ENCODE measurements at places on chromosomes 6 and 20.

GRCh38 chr20:25221592-25222460, 26.1 kb upstream of the PYGB start:
- no peak for DNase-seq

DNA sequence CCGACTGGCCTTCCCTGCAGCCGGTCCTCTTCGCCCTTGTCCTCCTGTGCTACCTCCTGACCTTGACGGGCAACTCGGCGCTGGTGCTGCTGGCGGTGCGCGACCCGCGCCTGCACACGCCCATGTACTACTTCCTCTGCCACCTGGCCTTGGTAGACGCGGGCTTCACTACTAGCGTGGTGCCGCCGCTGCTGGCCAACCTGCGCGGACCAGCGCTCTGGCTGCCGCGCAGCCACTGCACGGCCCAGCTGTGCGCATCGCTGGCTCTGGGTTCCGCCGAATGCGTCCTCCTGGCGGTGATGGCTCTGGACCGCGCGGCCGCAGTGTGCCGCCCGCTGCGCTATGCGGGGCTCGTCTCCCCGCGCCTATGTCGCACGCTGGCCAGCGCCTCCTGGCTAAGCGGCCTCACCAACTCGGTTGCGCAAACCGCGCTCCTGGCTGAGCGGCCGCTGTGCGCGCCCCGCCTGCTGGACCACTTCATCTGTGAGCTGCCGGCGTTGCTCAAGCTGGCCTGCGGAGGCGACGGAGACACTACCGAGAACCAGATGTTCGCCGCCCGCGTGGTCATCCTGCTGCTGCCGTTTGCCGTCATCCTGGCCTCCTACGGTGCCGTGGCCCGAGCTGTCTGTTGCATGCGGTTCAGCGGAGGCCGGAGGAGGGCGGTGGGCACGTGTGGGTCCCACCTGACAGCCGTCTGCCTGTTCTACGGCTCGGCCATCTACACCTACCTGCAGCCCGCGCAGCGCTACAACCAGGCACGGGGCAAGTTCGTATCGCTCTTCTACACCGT, 6.1 kb downstream of the UBD start:
- DNase-seq = no peak

GRCh38 chr6:134063121-134063965, 10.9 kb upstream of the SLC2A12 start:
- DNase-seq = no peak

- no peak for DNase-seq
Observed at GRCh38 chr6:104506429-104506828, 353.3 kb downstream of the HACE1 start.

DNA sequence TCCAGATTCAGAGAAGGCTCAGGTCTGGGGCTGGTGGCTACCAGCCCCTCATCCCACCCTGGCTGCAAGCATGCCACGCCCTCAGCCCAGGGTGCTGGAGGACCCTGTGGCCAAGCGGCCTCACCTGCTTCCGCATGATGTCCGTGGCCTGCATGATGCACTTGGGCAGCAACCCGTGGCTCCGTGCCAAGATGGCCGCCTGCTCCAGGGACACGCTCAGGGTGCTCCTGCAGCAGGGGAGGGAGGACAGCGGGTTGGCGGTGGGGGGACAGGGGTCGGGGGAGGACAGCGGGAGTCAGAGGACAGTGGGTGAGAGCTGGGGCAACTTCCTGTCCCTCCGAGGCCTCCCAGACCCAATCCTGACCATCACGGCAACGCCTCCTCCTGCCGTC, 200.1 kb downstream of the PREX1 start:
- no peak for DNase-seq

DNA sequence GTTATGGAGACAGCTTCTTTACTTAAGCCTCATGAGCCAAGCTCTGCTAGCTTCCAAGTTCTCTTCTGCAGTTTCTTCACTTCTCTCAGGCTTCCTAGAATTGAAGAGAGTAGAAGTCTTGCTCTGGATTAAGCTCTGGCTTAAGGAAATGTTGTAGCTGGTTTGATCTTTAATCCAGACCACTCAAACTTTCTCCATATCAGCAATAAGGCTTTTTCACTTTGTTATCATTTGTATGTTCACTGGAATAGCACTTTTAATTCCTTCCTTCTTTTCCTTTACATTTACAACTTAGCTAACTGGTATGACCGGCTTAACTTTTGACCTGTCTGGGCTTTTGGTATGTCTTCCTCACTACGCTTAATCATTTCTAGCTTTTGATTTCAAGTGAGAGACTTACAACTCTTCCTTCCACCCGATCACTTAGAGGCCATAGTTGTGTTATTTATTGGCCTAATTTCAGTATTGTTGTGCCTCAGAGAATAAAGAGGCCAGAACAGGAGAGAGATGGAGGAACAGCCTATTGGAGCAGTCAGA, 236.6 kb upstream of the BMP2 start:
- no peak for DNase-seq

GRCh38 chr20:53091789-53092188, 119.6 kb downstream of the TSHZ2 start:
- no peak for DNase-seq

GRCh38 chr20:23541776-23542175, 26.5 kb downstream of the CST9L start:
- no peak for DNase-seq

DNA sequence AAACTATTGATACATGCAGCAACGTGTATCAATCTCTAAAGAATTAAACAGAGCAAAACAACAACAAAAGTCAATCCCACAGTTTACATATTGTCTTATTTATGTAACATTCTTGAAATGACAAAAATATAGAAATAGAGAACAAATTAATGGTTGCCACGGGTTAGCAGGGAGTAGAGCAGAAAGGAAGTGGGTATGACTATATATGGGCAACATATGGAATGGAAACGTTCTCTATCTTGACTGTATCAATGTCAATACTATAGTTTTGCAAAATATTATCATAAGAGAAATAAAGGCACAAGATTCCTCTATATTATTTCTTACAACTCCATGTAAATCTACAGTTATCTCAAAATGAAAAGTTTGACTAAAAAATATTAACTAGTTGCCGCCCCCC, 12.8 kb downstream of the AK9 start:
- no peak for DNase-seq

DNA sequence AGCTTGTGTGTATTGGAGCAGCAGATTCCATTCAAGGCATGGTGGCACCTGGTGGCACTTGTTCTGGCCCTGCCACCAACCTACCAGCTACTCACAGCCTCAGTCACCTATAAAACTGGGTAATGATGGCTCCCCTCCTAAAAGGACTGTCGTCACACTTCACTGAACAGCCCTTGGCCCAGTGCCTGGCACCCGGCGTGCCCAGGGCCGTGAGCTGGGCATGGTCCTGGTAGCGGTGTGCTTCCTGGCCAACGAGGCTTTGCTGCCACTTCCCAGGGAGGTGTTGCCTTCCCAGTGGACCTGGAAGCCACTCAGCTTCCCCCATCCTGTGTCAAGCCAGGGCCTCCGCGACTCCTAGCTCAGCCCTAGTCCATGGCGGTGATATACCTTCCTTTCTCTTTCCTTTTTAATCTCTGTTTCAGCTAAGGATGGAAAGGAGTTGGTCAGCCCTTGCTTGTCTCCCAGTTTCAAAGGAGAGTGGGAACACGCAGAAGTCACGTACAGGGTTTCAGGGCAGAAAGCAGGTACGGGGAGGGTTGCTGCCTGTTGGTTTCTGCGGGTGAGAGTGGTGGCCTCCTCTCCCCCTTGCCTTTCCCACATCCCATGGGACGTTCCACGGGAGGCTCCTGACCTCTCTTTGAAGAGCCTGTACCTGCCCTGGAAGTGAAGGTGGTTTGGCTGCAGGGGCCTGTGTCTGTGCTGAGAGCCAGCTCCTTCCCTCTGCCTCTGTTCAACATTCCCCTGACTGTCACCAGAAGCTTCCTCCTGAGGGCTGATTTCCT, 25.5 kb downstream of the ENTPD6 start:
- DNase-seq = no peak

DNA sequence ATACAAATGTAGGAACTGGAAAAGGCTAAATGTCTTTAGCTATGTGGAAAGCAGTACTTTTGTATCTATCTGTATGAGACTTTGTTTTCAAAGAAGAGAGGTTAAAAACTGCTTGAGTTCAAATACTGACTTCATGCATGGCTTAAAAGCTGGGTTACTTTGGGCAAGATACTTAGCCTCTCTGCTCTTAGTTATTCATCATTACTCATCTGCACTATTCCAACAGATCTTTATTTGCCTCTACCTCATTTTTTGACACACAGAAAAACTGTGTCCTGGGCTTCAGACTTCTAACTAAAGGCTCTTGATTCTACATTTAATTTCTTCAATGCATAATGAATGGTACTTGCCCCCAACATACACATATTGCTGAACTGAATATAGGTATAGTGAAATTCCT, 114.8 kb downstream of the DST start:
- no peak for DNase-seq

DNA sequence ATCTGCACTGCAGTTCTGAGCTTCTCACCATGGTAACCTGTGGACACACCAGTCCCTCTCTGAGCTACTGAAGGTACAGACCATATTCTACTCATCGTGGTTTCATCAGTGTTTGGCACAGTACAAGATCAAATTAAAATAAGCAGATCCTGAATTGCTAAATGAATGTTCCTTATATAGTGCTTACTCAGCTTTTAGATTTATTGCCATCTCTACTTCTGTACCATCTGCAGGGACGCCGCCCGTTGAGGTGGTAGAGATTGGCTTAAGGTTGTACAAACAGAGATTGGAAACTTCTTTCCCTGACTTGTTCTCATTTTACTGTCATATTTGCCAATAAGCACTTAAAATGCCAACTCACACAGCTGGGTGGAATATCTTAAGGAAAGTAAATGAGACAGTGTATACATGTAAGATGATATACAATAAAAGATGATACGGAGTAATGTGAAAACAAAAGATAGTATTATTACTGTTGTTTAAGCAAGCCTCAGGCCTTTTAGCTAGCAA, 223.4 kb upstream of the FOXQ1 start:
- no peak for DNase-seq

- DNase-seq = no peak
Observed at GRCh38 chr6:140346428-140346827, 972.0 kb upstream of the CITED2 start.

GRCh38 chr20:3101737-3102574, 17.4 kb upstream of the AVP start:
- DNase-seq = peak; percentile 26

DNA sequence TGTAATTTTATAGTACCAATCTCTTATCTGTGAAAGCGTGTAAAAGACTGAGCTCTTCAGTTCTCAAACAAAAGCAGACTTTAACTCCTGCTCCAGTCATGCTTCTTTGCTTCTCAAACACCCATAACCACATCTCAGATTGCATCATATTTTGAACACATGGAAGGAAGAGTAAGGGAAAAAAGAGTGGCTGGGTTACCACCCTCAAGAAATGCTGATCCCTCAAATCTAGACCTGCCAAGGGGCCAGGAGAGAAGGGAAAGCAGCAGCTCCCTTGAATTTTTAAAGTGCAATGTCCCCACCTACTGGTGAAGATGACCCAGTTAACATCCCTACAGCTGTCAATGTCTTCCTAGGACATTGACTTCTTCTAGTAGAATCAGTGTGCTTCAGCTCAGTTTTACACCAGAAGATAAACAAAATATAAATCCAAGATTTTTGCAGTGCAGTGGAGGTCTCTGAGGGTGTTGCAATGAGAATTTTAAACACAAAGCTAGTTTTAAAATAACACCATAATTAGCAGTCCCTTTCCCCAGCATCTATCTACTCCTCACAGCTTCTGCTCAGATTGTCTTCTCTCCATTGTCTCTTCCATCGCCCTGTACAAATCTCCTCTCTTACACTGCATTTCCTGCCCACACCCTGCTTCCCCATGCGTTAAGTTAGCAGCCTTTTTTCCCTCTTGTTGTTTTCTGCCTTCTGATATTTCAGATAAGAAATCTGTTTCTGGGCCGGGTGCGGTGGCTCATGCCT, 22.6 kb upstream of the HLA-DQB2 start:
- DNase-seq = peak; percentile 27

- DNase-seq = no peak
Observed at GRCh38 chr6:170188571-170189001, 102.3 kb downstream of the DLL1 start.

DNA sequence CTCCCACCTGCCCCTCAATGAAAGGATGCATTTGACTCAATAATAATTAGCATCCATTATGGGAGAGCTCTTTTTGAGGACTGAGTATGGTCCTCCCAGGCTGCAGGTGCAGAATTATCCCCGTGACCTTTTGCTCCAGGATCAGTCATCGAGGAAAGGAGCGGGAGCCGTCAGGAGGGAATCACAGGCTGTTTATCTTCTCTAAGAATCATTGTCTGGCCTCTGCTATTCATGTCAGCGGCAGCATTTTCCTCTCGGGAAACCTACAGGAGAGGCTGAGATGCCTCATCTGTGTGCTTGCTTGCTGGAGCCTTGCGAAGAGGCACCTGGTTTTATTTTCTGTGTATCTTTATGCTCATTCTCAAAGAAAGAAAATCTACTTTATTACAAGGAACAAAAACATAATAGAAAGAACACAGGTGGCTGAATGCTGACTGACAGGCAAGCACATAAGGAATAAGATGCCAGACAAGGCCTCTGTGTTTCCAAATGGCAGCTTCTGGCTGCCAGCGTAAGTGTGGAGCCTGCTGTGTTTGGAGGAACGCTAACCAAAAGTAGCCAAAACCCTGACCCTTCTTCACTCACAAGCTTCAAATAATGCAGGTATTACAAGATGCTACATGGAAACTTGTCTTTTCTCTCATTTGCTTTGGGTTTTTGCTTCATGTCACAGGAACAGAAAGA, 539.1 kb upstream of the MARCKS start:
- no peak for DNase-seq

GRCh38 chr6:14957355-14958059, 288.4 kb upstream of the JARID2 start:
- DNase-seq = no peak

DNA sequence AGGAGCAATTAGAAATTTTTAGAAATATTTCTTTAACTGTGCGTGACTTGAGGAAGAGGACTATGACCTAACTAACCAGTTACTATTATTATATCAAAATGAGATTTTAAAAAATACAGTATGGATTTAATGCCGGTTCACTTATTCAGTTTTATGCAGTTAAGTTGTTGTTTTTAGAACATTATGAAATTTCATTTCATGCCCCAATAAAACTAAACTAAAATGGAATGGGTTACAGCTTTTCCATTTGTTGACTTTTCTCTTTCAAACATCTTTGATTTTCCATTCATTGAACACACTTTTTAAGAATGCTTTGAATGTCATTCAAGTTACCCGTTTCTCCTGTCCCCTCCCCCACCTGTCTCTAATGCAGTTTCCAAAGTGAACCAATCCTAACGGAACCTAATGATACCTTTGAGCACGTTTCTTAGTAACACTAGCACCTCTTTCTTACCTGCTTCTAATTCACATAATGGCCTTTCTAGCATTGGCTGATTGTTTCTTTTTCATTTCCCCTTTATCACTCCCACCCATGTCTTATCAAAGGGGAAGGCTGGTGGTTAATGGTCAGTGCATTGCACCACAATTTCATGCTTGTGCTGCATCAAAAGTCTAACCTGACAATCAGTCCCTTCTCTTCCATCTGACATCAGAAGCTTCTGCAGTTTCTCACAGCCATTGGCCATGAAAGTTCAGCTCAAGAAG, 262.2 kb upstream of the TAB2 start:
- no peak for DNase-seq

GRCh38 chr6:2063547-2063946, 181.9 kb downstream of the GMDS start:
- no peak for DNase-seq
